ENCODE measurements at places on chromosomes 4 and X. TPM values are rescaled to one million over a fixed set of nuclear protein-coding genes. Genes with fewer than 3 reads are reported as not detected.

Gene CLTRN
- total RNA-seq: 0.18 TPM

Gene CENPVL2
- total RNA-seq: 2.4 TPM

Gene HUWE1
- total RNA-seq: 113 TPM

Gene PABPC1L2A
- total RNA-seq: 0.91 TPM

Gene TEC
- 0.73 TPM for total RNA-seq

Gene ARHGAP6
- total RNA-seq: 5.1 TPM

Gene DCAF8L2
- total RNA-seq: not detected

Gene GRID2
- total RNA-seq: 194 TPM

Gene SPCS3
- total RNA-seq: 89.8 TPM

Gene SULT1E1
- 18.1 TPM for total RNA-seq

Gene HERC6
- 2.4 TPM for total RNA-seq

Gene ASB11
- not detected for total RNA-seq

Gene STK32B
- 19.1 TPM for total RNA-seq

Gene FAM53A
- 1.6 TPM for total RNA-seq

Gene PNMA6F
- 0.36 TPM for total RNA-seq

Gene RBM41
- total RNA-seq: 32.1 TPM

Gene DRD5
- total RNA-seq: 2.5 TPM

Gene MTTP
- 2.4 TPM for total RNA-seq

Gene ENPEP
- total RNA-seq: 2.7 TPM

Gene COX7B2
- not detected for total RNA-seq

Gene NLRP2B
- 0.18 TPM for total RNA-seq

Gene FAT4
- total RNA-seq: 83.7 TPM

Gene TDO2
- not detected for total RNA-seq

Gene GLRA3
- total RNA-seq: 8.1 TPM

Gene TRPC3
- total RNA-seq: 88.6 TPM

Gene PPP4R3C
- not detected for total RNA-seq

Gene ITIH6
- not detected for total RNA-seq

Gene ATP8A1
- 174 TPM for total RNA-seq

Gene CPZ
- 5.0 TPM for total RNA-seq

Gene FMR1NB
- total RNA-seq: not detected

Gene MAB21L2
- 4.9 TPM for total RNA-seq

Gene KCNIP4
- total RNA-seq: 126 TPM

Gene SOWAHD
- 0.91 TPM for total RNA-seq

Gene NCAPG
- total RNA-seq: 41.3 TPM

All from cerebellum (tissue), 4 donors.